ENCODE measurements at places on chromosomes 13 and 19.

- DNase-seq, result no peak
These were observed 24.9 kb downstream of the CELF5 start for GRCh38 chr19:3249408-3249807.

- DNase-seq, result no peak
These were observed 138.2 kb downstream of the DCLK1 start for GRCh38 chr13:35992964-35993363.

- peak; percentile 89 for DNase-seq
These were observed at the start of the genes CCDC159 and TMEM205 for GRCh38 chr19:11346104-11346940. TSS of gene CCDC159 (plus strand) at chr19:11346519. CDS start at chr19:11346607, 88 bp downstream. TSS of gene TMEM205 (minus strand) at chr19:11346268. CDS start at chr19:11345619, 649 bp downstream.

DNA sequence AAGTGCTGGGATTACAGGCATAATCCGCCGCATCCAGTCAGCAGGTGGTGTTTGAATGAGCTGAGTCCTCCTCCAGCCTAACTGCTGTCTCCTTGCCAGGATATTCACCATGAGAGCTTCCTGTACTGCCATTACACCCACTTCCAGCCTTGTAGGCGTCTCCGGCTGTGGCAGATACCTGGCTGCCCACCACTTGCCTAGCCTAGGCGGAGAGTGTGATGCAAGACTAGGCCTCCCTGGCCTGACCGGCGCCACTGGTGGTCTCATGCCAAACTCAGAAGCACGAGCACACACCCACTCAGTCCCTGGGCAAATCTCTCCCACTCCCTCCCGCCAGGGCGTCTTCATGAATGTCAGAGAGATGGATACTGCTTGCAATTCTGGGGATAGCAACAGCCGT is 16.6 kb downstream of the IL12RB1 start:
- no peak for DNase-seq

- no peak for DNase-seq
These were observed 23.1 kb upstream of the EIF3G start for GRCh38 chr19:10142701-10143375.

DNA sequence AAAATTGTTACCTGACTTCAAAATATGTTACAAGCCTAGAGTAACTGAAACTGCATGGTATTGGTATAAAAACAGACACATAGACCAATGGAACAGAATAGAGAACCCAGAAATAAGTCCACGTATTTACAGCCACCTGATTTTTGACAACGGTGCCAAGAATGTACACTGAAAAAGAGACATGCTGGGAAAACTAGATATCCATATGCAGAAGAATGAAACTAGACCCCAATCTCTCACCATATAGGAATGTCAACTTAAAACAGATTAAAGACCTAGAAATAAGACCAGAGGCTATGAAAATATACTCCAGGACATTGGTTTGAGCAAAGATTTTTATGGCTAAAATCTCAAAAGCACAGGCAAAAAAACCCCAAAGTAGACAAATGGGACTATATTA is 76.5 kb downstream of the LATS2 start:
- no peak for DNase-seq

DNA sequence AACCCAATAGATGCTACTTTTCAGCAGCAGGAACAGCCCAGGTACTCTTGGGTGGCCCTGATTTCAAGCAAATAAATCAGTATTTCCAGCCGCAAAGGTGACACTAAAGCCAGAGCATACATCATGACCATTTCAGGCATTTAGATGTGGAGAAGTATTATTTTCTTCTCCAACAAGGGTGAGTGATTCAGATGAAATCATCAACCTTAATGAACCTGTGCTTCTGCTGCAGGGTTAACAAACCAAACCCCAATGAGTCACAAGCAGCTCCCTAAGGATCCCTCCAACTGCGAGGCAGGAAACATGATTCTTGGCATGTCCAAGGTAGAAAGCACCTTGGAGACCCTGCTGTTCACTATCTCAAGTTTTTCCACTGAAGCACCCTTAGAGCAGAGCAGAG is 32.7 kb downstream of the MBNL2 start:
- DNase-seq, result no peak

GRCh38 chr13:27044837-27045570 is 126.6 kb downstream of the USP12 start:
- no peak for DNase-seq

GRCh38 chr13:31846961-31847752 is 107.8 kb downstream of the RXFP2 start:
- DNase-seq, result no peak

DNA sequence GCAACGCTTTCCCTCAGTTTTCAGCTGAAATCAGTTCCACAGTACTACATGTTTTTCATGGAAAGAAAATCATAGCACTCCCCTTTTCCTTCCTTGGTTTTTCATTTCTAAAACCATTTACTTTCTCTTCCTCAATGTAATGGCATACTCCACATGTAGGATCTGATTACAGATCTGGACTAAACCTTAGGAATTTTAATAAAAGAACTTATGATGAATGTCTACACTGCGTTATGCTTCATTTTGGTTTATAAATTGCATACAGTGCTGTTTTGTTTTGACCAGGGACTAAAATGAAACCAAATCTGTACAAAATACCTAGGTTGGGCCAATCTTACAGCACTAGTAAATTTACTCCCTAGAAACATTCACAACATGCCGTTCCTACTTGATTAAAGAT is 589.9 kb downstream of the TBC1D4 start:
- DNase-seq, result no peak

DNA sequence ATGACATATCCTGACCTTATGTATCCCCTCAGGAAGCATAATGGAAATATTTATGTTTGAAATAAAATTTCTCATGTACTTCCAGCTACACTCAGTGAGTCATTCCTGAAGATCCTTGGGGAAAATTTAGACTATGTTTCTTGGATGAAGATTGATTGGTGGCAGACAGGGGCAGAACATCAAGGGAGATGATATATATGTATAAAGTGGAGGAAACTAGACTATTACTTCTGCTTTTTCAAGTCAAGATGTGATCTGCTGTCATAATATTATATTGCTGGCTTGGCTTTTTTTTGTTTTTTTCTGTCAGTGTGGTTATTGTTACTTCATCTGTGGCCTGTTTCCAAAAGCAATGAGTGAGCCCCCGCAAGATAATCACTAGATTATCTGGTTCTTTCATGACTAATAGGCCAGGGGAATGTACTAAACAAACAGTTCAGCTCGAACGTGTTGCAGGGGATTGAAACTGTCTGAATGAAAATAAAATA is 87.2 kb upstream of the TNFSF11 start:
- DNase-seq, result no peak

GRCh38 chr19:18742838-18743783 is 48.0 kb downstream of the COMP start:
- DNase-seq, result no peak

DNA sequence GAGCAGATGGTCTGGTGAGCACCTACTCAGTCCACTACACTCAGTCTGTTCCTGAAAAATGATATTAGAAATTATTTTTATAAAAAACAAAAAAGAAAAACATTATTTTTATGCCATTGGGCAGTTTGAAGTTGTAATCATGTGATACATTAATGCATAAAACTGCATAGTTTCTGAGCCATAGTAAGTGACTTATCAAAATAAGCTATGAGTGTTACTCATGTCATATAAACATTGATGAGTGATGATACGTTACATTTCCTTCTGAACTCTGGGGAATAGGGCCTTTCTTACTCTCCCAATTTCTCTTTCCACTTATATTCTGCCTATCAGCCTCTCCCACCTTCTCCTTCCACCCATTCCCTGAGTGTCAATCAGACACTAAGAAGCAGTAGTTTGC is 8.9 kb downstream of the ZNF805 start:
- no peak for DNase-seq

GRCh38 chr13:23817830-23818229 is 71.4 kb downstream of the MIPEP start:
- no peak for DNase-seq

GRCh38 chr13:49567491-49567890 is 17.9 kb downstream of the RCBTB1 start:
- no peak for DNase-seq

DNA sequence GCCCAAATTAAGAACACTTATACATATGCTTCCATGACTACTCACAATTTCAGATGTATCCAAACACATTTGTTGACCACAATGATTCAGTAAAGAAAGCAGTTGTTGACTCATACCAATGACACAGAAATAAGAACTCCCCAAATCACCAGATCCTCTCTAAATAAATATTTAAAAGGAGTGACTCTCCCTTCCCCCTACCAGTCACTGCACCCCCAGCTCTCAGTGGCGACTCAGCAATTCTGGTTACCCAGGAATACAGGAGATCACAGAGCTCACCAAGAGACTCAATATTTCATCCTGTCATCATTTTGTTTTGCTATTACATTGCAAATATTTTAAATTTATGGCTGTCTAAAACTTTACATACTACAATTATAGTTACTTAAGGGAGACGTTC is 131.5 kb downstream of the RGCC start:
- no peak for DNase-seq

- DNase-seq, result no peak
These were observed 511 bp downstream of the GARRE1 start for GRCh38 chr19:34254698-34255432.

GRCh38 chr13:36131931-36132297 is 732 bp upstream of the DCLK1 start:
- no peak for DNase-seq

DNA sequence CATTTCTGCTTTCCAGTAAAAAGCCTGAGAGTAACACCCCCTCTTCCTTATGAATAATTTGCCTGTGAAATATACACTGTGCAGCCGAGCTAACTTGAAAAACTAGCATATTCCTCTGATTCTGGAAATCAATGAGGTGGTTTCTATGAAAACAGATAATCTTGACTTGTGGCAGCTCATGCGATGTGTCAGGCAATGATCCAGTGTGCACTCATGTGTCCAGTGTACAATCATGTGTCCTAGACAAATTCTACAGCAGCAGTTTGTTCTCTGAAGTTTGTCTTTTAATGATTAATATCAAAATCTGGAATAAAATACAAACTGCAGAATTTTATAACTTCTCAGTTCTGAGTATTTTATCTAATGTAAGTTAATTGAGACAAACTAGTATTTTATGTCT is 2213.9 kb upstream of the PCDH20 start:
- no peak for DNase-seq

- no peak for DNase-seq
These were observed 34.9 kb upstream of the RCBTB2 start for GRCh38 chr13:48567515-48568369.

GRCh38 chr13:76331943-76332712 is 554.1 kb downstream of the KCTD12 start:
- no peak for DNase-seq

DNA sequence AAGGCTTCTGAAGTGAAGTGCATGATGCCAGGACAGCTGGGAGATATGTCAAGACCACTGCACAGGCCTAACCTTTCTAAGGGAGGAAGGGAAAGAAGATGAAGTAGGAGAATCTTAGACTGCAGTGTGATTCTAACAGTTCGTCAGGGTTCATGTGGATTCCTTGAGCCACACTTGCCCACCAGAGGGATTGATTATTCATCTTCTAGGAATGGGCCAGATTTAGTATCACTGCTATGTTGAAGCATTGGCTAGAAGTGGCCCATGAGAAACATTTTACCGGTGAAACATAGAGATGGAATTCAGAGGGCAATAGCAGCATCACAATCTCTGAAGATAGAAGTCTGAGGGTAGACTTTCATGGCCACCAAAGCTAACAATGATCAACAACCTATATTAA is 550.8 kb upstream of the SLITRK1 start:
- no peak for DNase-seq

DNA sequence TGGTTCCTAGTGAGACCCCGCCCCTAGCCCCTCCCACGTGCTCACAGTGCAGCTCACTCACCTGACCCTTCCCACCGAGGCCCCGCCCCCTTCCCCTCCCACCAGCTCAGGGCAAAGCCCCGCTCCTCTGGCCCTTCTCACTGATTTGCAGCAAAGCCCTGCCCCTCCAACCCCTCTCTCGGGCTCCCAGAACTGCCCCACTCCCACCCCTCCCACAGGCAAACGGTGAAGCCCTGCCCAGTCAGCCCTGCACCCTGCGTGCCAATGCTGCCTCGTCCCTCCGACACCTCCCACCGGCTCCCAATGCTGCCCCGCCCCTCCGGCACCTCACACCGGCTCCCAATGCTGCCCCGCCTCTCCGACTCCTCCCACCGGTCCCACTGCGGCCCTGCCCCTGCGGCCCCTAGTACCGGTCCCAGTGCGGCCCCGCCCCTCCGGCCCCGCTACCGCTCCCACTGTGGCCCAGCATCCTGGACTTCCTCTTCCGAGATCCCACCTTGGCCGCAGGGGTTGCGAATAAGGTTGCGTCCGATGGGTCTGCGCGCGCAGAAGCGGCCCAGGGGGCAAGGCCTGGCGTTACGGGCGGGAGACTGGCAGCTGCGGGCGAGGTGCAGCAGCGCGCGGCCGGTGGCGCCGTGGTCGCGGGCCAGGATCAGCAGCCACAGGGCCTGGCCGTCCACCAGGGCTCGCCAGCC is 834 bp downstream of the FBXO27 start:
- DNase-seq, result no peak

DNA sequence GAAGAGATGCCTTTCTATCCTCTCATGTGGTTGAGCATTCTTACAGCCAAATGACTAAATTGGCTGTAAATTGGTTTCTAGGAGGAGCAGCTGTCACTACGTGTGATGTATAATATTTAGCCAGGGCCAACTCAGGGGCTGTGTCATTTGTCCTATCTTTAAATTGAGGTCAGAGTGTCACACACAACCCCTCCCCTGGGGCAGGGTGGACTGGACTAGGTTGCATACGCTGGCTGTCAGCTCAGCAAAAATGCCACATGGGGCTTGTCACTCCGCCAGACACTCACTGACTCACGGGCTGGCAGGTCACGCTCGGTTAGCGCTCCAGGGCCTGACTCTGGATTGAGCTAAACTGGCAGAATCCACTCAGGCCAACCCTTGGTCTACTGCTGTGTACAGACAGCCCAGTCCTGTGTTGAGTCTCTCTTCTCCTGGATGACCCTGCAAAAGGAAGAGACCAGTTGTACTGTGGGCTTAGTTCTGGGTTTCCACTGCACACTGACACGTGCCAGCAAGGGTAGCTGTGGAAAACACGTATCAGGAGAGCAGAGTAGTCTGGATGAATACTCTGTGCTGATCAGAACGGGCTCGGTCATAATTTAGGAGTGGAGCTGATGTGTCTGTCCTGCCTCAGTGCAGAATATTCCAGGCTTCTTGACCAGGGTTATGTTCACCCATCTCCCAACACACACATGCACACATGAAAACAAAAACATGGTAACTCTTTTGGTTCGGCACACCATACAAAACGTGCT is 29.1 kb downstream of the SHISA2 start:
- DNase-seq, result no peak

DNA sequence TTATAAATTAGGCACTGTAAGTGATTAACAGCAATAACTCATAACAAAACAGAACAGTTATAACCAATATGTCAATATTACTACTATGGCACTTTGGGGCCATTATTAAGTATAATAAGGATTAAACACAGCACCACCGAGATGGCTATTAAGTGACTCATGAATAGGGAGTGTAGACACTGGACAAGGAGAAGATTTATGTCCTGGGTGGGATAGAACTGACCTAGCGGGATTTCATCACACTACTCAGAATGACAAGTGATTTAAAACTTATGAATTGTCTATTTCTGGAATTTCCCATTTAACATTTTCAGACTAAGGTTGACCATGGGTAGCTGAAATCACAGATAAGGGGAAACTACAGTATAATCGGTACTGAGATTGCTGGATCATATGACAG is 79.0 kb upstream of the SLC7A1 start:
- DNase-seq, result no peak

Data from NCI-H2081 treated with DMSO at 0.1 percent for 48 hours (cell line).